Retinal pigment epithelial cell (primary cell): ENCODE measurements at places on chromosomes 5 and 9.

DNA sequence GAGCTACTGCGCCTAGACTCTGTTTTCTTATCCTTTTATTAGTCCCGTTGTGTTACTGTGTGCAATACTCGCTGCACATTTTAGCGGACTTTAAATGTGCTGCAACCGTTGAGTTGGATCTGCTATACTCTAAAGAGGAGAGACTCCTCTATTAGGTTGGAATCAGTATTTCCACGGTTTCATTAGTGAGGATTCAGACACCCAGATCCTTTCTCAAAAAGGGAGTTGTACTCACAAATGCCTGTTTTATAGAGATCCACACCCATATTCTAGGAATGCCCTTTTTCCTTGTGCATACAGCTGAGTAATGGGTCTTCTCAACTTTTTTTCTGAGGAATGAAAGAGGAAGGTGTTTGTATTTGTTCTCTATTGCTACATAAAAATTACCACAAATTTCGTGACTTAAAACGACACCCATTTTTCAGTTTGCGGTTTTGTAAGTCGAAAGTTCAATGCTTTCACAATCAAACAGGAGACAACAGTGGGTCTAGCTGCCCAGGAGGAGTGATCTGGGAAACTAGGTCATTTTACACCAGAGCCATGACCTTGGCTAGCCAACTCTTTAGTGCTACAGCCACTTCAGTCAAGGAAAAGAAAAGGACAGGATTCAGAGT, 52.8 kb upstream of the SLC44A1 start:
- DNase-seq: no peak

- DNase-seq: peak; percentile 27
Observed at GRCh38 chr5:31086839-31087415, 106.6 kb upstream of the CDH6 start.

DNA sequence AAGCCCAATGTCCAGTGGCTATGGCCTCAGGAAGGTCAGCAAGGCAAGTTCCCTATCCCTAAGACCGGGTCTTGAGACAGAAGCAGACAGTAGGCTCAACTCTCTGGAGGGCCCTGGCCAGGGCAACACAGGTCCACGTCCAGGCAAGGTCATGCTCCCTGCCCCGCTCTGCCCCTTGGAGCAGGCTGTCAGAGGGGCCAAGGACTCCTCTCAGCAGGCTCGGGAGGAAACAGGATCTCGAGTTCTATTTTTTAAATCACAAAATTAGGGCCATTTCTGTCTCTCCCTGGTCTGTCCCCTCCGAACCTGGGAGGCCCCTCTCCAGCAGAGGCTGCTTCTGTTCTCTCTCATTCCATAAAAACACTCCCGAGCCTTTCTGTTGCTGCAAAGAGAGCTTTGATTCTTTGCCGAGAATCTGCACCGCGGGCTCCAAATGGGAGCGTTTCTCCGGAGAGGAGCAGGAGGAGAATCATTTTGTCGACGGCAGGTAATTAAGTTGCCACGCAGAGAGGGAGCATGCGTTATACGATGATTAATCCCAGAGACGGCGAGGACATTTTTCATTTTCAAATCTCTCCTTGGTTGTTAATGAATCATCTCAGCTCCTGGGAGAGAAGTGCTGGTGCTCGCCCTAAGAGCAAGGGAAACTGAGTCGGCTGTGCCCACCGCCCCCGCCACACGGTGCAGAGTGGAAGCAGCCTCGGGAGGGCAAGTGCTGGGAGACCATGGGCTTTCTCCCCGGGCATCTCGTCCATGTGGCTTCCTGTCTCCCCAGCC, 24.5 kb upstream of the FCN1 start:
- DNase-seq: no peak

DNA sequence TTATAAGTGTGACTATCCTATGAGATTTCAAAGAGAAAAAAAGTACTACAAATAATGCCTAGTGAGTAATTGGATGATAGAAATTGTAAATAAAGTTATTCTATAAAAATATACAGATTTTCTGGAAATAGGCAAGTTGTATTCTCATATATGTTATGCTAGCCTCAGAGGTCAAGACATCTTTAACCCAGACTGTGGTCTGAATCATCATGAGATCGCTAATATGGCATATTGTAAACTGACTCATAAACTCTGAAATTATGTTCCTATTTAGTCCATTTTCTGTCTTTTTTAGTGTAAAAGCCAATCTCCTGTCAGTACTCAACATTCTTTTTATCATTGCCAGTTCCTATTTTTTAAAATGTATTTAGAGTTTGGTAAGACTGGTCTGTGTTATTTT, 14.2 kb downstream of the LOX start:
- DNase-seq: no peak

GRCh38 chr5:53601570-53601969, 41.1 kb downstream of the NDUFS4 start:
- DNase-seq: no peak

GRCh38 chr5:135660826-135661575, 82.2 kb upstream of the CXCL14 start:
- no peak for DNase-seq

DNA sequence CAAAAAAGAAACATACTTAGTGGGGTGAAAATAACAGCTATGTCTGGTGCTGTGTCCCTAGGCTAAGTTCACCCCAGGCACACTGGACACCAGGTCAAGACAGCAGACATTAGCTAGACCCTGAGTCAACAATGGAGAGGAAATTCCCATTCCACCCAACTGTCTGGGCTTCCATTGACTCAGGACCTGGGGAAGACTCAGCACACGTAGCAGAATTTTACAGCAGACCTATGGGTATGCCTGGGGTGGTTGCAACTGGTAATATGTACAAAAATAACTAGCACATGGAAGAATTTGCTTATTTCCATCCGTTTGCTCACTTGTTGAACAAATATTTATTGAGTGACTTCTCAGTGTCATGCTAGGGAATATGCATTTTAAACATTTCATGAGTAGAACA, 117.0 kb downstream of the GAS1 start:
- no peak for DNase-seq

- DNase-seq: no peak
Observed at GRCh38 chr5:54702470-54702869, 184.9 kb downstream of the SNX18 start.

GRCh38 chr9:95552814-95553546, 36.2 kb upstream of the PTCH1 start:
- DNase-seq: no peak

- DNase-seq: no peak
Observed at GRCh38 chr9:80147866-80148265, 576.1 kb downstream of the TLE4 start.

DNA sequence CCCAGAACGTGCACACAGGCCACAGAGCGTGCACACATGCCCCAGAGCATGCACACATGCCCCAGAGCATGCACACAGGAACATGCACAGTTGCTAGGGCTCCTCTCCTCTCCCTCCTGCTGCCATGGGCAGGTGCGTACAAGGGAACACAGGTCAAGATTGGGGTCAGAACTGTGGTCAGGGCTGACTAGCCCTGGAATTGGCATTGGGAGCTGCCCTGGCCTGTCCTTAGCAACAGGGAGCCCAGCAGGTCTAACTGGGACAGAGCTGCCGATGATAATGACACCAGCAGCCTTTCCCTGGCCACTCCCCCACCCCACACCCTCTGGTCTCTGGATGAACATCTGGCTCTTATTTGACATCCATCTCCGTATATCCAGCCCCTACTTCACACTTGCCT, 8.0 kb downstream of the PCDH1 start:
- no peak for DNase-seq

DNA sequence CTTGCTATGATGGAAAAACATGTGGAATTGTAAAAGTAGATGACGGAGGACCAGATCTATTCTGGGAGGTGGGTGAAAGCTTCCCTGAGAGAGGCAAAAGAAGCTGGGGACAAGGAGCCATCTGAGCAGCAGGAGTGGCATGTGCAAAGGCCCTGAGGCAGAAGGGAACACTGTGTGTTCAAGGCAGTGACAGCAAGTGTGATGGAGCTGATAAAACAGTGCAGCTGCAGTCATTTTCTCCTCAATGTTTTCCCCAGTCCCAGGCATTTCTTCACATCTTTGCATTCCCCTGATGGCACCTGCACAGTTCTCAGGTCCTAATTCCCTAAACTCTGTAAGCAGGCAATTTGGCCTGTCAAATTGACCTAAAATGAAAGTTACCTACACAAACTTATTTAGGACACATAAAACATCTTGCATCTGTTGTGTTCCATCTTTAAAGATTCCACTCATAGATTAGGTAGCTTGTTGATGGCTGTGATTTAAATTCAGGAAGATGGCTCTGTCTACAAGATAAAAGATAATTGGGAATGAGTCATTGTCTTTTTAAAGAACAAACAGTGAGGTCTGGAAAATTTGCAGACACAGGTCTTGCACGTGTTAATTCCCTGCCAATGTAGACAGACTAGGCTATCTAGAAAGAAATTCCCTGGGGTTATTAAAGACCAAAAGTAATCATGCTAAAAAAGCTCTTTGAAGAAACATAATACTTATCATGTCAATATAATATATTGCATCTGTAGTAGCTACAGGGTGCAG, 289.6 kb upstream of the SGCD start:
- DNase-seq: no peak

DNA sequence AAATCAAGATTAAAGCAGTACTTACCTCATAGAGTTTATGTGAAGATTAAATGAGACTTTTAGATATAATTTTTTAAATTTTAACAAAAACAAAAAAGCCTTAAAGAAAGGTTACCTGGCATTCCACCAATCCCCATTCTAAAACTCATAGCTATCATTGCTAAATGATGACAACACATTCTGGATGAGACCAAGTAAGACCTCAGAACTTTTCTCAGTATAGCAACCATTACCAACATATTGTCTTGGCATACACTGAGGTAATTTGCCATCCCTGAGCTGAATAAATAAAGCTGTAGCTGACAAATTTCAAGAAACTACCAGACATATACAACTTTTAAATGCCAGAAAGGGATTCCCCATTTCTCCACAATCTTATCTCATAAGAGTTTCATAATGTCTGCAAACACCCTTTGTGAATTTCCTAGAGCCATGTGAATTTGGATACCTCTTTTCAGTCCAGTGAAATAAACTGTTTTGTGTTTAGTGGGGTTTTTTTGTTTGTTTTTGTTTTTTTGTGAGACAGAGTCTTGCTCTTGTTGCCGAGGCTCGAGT, 29.5 kb downstream of the RANBP3L start:
- DNase-seq: no peak

GRCh38 chr5:57211039-57211438, 37.2 kb downstream of the GPBP1 start:
- DNase-seq: no peak

DNA sequence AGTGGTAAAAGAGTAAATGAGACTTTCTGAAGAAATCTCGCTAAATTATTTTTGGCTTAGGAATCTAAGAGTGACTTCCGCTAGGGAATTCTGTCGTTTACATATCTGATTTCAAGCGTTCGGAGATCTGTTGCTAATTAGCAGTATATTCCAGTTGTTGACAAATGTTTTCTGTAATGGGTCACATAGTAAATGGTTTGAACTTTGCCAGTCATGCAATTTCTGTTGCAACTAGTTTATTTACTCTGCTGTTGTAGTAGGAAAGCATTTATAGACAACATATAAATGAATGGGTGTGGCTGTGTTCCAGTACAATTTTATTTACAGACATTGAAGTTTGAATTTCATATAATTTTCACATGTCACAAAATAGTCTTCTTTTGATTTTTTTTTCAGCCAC, 57.4 kb upstream of the JAK2 start:
- DNase-seq: no peak
